ENCODE measurements at places on chromosomes 16 and 17.

GRCh38 chr17:33124871-33125551 lies 133.4 kb downstream of the SPACA3 start:
- no peak for DNase-seq

- DNase-seq, result no peak
Measured at GRCh38 chr16:27468941-27469531, 67.1 kb downstream of the IL21R start.

DNA sequence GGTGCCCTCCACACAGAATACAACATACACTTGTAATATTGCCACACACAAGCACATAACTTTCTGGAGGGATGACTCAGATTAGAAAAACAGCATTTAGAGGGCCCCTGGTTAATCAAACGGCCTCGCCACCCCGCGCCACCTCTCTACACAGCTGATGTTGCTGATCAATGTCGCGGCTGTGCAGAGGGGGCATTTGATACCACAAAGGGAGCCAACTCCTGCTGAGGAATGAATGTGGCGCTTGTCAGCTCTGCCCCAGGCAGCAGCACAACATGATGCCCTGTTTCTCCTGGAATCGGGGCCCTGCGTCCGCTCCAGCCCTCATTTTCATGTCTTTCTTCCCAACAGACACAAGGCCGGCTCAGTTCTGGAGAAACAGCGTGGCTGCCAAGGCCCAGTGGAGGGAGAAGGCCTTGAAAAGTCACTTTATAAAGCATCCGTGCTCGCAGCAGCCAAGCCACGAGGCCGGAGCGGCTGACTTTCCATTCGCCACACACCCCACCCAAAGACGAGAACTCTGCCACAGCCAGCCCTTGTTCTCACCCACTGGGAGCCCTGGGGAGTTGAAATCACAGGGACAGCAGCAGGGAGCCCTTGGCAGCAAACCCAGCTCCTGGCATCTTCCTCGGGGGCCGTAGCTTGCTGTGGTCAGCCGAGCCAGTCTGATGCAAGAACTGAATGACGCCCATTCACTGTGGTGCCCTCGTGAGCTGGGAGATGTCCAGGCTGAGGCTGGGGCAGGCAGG lies 65.6 kb downstream of the XYLT1 start:
- no peak for DNase-seq

DNA sequence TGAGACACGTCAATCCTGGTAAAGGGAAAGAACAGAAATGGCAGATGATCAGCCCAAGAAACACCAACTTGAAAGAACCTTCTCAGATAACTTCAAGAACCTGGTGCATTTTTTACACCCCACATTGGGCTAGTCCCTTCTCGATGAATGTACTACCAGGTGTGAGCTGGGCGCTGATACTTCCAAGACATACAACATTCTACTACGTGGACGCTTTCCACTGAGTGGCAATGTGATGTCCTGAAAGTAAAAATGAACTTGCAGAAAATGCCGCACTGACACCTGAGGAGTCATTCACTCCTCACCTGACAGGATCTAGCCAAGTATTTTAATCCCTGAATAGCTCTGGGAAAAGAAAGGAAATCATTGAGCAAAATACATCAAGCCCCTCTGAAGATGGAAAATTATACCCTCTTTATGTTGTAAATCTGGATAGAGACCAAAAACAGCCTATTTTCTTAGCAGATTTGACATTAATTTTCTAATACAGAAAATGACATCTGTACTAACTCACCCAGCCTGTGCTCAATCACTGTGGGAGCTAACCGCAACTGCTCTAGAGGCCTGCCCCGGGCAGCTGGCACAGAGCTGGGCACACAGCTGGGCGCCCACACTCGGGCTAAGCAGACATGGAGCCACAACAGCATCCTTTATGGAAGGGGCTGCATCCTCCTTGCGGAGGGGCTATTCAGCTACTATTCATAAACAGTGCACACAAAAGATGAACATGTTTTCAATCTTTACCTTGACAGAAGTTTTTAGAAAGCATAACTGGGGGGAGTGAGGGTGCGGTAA lies 16.2 kb downstream of the SNN start:
- no peak for DNase-seq

GRCh38 chr17:9817086-9817485 lies 4.8 kb downstream of the GSG1L2 start:
- DNase-seq, result no peak

GRCh38 chr17:13323990-13324389 lies 277.7 kb downstream of the HS3ST3A1 start:
- no peak for DNase-seq

DNA sequence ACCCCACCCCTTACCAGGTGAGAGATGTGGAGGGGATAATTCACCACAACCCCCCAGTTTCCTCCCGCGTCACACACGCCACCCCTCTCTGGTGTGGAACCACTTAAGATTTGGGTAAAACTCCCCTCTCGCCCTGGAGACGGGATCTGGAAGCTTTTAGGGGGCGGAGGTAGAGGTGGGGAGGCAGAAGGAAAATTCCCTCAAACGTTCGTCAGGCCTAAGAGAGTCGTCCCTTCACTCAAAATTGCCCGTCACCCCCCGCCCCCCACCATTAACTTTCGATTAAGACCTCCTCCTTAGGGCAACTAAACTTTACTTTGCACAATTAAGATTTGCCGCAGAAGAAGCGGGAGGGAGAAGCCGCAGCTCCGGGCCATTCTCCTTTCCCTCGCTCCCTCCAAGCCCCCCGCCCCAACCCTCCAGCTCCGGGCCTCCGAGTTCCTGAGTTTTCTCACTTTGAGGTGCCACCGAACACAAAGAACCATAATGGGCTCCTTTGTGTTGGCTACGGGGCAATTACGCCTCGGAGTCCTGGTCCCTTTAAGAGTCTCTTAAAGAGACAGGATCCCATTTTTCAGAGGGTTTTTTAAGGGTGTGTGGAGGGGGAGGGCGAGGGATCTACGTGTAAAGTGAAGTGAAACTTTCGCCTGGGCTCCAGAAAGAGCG lies 985 bp upstream of the FZD2 start:
- DNase-seq, result no peak

DNA sequence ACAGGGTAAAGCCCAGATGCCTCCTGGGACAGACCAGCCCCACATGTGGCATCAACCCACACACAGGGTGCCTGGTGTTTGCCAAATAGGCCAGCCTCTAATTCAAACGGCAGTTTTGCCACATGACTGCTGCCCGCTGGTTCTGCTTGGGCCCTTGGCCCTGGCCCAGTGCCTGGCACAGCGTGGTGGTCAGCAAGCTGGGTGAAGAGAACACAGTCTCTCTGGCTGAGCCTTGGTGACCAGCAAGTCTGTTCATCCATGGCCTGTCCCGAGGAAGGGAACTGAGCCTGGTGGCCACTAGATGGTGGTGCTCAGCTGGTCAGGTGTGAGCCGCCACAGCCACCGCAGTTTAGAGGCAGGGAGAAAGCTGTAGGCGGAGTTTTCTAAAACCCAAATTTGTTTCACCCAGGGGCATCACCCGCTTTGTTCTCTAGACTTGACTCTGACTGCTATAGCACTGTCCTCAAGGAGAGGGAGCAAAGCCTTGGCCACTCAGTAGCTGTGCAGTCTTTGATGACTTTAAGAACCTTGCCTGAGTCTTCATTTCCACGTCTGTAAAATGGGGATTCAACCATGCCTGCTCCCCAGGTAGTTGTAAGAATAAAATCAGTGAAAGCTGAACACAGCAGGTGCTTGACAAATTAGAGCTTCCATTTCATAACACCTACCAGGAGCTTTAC lies 4.7 kb upstream of the GFAP start:
- peak; percentile 22 for DNase-seq

GRCh38 chr17:35793257-35793656 lies 2.2 kb downstream of the MMP28 start:
- DNase-seq, result no peak

DNA sequence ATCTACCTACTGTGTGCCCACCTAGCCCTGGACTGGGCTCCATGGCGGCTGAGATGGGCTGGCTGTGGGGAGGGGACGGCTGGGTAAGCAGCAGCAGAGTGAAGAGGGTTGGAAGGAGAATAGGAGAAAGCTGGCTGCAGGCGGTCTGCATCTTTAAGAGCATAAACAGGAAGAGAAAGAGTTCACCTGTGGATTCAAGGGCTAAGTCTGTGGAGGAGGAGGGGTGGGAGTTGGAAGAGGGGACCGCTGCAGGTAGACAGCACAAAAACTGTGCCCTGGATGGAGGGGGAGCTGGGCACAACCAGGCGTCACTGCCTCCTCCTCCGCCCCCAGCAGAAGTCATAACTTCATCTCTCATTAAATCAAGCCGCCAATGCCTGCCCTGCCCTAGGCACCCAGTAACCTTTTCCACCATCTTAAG lies 677 bp downstream of the SLC13A2 start:
- no peak for DNase-seq

DNA sequence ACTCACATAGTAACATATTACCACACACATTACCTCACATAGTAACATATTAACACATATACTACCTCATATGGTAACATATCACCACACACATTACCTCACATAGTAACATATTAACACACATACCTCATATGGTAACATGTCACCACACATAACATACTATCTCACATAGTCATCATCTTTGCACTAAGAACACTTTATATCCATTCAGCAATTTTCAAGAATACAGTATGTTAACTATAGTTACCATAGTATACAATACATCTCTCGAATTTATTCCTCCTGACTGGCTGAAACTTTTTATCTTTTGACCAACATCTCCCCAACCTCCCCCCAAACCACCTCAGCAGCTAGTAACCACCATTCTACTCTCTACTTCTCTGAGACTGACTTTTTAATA lies 7.6 kb downstream of the NUDT7 start:
- no peak for DNase-seq

- peak; percentile 16 for DNase-seq
Measured at GRCh38 chr17:33049781-33050414, 58.3 kb downstream of the SPACA3 start.

GRCh38 chr16:72769876-72770275 lies 278.1 kb downstream of the ZFHX3 start:
- DNase-seq, result no peak

DNA sequence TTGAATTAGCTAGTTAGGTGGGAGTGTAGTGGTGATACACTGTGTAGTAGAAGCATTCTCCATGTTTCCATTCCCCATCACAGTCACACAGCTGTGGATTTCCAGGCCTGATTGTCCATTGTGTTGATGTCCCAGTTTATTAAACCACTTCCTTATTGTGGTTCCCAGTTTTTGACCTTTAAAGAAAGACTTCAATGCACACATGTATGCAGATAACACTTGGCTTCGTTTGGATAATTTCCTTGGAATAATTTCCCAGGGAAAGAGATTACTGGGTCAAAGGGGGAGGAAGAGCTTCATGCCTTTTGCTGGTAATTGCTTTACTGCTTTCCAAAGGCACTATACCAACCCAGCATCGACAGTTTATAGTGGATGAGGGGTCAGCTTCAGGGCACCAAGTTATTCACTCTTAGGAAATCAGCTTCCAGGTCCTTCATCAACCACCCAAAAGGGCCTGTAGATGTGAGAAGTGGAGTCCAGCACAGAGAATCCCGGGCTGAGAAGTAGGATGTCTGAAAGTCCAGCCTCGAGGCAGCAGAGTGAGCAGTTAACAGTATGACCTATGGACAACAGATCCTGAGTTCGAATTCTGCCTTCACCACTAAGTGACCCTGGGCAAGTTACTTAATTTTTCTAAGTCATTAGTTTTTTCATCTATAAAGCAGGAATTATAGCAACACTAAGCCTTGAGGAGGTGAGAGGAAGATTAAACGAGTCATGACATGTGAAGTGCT lies 31.3 kb upstream of the TNS4 start:
- no peak for DNase-seq

DNA sequence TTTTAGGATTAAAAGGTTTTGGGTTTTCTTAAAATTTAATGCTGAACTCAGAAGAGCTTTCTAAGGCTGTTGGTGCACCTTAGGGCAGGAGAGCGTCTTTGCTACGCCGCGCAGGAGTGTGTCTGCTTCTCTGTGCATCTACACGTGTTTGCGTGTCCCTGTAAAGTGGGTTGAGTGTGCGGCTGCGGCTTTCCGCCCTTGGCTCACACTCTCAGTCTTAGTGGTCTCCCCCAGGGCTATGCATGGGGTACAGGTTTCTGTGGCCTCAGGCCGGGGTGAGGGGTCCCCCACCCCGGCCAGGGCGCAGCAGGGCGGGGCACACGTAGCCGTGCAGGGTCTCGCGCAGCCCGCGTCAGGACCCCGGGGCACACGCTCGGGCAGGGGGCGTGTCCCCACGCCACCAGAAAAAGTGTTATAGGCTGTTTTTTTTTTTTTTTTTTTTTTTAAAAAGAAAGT lies 727 bp upstream of the TENT4B start:
- DNase-seq, result no peak

GRCh38 chr17:40556198-40556661 lies 9.0 kb downstream of the CCR7 start:
- DNase-seq, result no peak

DNA sequence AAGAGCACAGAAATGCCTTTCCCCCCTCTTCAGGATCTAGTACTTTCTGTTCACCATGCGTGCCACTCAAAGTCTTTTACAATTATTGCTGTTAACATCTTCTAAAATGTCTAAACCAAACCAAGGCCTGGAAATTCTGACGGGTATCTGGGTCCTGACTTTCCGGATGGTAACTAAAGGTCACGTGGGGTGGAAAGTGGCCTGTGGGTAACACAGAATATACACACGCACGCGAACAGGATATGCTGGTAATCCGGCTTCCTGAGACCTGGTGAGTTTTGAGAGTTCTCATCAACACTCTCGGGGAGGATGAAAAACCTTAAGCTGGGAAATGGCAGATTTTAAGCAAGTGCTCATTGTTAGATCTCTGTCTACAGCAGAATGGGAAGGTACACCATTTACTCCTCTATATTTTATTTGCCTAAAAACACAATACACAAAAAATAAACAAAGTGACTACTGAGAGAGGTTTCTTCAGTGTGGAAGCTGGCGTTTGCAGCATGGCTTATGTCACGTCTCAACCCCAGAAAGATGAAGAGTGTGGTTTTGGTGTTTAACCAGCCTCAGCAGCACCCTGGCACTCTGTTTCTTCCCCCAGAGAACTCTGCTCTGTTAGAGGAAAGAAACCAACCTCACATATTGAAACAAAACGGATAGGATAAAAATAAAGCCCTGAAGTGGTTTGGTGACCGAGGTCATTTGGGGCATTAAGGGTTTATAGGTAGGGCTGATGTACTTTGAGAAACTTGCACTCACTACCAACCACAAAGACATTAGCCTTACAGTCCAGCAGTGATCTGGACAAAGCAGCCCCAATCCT lies 37.3 kb downstream of the SMG6 start:
- DNase-seq, result peak; percentile 29

DNA sequence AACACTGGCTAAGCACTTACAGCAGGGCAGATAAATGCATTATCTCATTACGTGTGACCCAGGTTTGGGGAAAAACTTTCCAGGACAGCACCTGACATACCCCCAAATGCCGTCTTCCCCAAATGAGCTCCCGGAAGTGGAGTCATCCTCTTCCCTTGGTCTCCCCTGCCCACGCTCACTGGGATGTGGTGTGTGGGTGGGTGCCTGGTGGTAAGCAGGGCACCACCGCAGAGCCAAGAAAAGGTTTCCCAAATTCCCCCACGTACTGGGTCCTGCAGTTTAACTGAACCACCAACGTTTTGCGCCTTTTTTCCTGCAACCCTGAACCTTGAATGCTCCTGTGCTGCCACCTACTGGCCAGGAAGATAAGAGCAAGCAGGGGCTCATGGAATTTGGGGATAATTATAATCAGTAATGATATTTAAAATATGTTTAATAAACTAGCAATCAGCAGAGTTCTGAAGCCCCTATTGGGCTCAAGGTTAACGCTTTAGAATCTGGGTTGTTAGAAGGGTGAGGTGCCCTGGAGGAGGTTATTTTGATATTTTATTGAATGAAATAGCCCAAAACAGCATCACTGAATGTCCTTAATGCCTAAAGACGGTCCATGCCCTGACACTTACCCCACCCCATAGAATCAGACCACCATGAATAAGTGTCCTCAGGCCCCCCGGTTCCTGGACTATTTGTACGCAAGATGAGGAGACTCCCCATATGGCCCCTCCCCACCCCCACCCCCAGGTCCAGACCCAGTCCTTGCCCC lies 8.0 kb downstream of the SPPL2C start:
- peak; percentile 46 for DNase-seq

Measured in stimulated activated CD4-positive, alpha-beta T cell treated with anti-CD3 and anti-CD28 coated beads, TNF-alpha, amount 100 ng/mL, for 1 hour (primary cell).